Activated CD4-positive, CD25-positive, alpha-beta regulatory T cell treated with anti-CD3 and anti-CD28 coated beads, Interleukin-2, amount 50 U/mL, for 24 hours (primary cell): ENCODE measurements at places on chromosomes 5 and 9.

- ATAC-seq: no peak
These were observed 21.0 kb upstream of the RAB14 start for GRCh38 chr9:121222524-121223171.

DNA sequence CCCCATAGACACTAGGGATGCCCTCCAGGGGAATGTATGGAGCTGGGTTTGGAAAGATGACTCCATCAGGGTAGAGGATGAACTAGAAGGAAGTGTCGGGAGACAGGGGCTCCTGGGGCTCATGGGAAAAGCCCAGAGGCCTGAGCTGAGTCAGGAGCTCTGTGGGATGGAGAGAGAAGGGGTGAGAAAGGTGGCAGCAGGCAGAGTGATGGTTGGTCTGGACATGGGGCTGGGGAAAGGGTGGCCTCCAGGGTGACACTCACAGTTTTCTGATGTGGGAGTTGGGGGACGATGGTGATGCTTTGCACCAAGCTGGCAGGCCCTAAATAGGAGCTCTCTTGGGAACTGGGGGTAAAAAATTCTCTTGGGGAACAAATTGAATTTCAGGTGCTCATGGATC lies 213.5 kb upstream of the MVB12B start:
- ATAC-seq: no peak

DNA sequence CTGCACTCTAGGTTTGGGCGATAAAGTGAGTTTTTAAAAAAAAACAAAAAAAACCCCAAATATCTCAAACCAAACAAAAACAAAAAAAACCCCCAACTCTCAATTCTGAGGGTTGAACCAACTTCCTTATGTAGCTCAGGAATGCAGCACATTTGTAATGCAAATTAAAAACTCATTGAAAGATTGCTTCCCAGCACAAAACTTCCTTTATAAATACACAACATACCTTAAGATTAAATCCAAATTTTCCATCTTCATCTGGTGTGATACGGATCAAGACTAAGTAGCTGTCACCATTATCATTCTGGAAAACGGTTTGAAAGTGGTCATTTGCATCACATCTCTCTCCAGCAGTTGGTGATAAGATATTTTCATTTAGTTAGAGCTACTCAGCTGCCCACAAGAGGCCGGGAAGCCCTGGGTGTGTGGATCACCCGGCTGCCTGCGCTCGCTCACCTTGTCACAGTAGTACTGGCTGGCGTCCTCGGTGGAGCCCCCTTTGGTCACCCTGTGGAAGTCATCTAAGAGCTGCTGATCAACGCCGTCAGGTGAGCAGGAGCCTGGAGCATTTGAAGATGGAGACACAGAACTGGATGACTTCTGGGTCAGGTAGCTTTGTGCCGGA lies 88.2 kb downstream of the PTPN3 start:
- no peak for ATAC-seq

DNA sequence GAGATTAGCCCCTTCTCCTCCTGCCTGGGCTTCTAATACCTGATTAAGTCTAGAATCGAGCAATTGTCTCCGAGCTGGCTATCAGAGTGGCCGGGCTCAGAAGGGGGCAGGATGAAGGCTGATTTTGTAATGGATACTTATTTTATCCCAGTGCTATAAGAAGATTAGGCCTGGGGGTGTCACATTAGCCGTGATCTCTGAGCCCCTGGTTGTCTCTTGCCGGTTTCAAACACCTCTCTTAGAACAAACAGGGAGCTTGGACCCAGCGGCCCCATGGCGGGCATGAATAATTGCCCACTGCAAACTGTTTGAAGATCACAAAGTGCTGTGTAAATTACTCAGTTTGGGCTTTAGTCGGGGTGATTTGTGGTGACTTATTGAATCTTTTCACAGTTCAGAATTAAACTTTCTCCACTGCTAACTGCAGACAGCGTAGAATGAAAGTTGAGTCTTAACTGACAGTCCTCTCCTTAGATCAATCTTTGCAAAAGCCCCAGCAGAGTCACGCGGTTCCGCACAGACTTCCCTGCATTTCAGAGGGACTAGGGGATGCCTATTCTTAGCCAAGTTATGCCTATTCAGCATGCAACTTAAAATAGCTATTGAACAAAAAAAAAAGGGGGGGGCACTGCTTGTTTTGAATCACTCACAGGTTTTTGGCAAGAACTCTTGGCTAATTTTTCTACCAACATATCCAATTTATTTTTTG lies 200.6 kb upstream of the IRX1 start:
- no peak for ATAC-seq

DNA sequence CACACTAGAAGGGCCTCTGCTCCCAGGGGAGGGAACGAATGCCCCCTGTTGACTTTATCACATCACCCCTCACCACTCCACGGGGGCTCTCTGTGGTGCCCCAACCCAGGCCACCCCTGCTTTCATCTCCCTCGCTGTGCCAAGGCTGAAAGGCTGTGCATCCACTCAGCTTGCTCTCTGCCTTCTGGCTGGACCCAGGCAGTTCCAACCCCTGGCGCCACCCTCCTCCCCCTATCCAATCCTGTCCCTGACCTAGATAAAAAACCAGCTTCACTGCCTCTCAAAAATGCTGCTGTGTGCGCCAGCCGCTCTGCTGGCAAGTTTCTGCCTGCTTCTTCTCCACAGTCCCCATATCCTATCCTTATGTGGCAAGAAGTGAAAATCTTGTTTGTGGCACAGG lies 22.4 kb upstream of the CORO2A start:
- no peak for ATAC-seq

DNA sequence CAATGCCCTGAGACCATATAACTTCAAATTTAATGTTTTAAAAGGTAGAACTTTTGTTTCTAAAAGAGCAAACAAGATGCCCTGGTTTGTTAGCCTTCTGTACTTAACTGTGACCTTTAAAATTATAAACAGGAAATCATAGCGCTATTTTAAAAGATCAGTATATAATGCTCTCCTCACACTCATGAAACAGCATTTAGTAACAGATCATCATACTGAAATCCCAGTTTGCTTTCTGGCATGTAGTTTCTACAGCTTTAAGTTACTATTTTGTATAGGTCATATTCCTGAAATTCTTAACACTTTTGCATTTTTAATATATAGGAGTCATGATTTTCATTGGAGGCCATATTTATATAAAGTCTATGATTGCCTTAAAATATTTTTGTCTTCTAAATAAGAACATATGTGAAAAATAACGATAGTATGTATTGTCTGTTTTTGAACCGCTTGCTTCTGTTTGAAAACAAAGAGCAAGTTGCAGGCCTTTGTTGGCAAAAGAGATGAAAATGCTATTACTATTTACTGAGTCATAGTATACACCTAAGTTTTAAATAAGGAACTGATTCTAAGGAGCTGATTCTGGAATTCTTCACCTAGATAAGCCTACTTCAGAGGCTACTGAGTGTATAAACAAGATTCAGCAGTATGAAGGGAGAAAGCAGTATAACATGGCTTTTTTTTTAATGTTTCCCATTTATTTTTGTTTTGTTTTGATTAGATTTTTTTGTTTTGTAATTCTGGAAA lies 20.5 kb downstream of the SRFBP1 start:
- ATAC-seq: no peak

DNA sequence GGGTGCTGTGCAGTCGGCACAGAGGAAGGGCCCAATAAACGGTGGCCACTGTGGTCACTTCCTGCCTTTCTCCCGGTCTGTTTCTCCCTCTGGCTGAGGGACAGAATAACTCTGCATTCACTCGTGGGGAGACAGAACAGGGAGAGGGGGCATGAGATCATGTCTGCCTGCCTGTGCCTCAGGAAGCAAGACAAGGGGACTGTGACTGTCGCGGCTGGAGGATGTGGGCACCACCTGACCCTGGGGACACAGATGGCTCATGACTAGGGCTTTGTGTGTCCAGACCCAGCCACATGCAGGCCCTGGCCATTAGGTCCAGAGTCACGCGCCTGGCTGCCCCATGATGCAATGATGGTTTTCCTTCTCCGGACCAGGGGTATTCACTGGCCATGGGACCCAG lies 5.8 kb downstream of the TRUB2 start:
- ATAC-seq: no peak

GRCh38 chr9:109471475-109472393 lies 26.4 kb downstream of the PTPN3 start:
- no peak for ATAC-seq

DNA sequence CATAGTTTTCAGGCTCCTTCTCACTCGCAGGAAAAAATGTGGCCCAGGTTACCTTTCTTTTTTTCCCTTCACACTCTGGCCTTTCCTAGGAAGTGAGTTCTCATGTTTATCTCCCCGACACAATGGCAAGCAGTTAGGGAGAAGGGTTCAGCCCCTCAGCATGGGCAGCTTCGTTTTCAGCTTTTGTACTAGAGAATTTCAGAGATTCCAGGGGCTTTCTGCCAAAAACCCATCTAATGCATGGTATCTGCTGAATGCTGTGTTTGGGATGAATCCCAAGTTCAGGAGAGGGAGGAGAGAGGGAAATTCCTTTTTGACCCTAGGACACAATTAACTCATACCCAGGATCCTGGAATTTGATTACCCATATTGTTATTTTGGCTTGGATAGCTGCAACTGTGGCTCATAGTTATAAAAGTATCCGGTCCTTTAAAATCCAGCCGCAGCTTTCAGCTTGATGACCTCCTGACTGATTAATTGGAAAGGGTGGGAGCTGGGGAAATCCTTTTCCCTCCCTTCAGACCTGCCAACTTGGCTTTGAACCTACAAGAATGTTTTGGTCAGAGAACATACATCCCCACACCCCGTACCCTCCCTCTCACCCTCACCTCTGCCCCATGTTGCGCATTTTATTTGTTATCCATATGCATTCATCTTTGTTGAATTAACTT lies 78.4 kb downstream of the TMEM252 start:
- no peak for ATAC-seq

- ATAC-seq: no peak
These were observed 542 bp downstream of the GGTA1 start for GRCh38 chr9:121499177-121499426.

DNA sequence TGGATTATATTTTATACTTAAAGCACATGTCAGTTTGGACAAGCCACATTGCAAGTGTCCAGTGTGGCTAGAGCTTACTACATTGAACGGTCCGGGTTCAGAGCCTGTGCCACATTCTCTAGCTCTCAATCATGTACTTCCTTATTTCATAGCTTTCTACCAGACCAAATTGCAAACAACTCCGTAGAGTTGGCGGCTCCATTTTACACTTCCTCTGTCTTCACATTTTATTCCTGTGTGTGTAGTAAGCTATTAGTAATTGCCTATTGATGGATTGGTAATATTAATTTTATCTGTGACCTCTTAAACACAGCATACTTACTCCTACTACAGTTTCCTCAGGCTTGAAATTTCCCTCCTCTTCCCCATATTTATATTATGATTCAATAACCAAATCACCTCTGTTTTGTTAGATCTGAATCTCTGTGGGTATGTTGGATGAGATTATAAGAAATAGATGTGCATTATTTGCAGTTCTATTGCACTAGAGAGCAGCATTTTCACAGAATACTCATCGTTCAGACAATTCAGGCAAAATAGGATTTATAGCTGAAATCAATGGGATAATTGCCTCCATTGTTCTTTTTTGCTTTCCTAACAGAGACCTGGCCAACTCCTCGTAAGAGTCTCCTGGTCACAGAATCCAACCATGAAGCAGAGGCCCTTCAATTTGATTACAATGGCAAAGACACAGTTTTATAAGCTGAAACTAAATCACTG lies 29.0 kb upstream of the C9orf72 start:
- ATAC-seq: no peak

DNA sequence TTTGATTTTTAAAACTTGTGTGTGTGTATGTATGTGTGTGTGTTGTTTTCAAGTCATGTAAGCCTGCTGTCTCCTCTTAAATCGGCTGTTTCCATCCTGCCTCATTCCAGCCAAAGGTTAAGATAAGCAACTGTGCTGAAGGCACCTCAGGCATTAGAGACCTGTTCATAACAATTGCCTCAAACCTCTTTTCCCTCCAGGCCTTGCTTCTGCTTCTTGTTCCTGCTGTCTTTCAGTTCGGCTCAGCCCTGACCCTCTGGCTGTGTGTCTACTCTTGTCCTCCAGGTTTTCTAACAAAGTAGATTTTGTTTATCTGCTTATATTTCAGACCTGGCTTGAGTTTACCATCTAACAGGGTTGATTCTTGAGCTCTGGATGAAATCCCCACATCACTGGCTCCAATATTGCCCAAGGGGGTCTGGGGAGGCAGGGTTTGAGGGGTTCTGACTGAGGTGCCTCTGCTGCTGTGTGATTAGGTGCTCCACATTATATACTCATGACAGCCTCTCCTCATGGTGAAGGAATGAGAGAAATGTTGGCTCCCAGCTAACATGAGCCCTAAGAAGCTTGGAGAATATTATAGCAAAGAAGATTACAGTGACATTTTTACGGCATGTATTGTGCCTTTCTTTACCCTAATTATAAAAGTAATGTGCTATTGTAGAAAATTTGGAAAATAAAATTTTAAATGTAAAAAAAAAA lies 229.7 kb upstream of the PIK3R1 start:
- ATAC-seq: no peak

DNA sequence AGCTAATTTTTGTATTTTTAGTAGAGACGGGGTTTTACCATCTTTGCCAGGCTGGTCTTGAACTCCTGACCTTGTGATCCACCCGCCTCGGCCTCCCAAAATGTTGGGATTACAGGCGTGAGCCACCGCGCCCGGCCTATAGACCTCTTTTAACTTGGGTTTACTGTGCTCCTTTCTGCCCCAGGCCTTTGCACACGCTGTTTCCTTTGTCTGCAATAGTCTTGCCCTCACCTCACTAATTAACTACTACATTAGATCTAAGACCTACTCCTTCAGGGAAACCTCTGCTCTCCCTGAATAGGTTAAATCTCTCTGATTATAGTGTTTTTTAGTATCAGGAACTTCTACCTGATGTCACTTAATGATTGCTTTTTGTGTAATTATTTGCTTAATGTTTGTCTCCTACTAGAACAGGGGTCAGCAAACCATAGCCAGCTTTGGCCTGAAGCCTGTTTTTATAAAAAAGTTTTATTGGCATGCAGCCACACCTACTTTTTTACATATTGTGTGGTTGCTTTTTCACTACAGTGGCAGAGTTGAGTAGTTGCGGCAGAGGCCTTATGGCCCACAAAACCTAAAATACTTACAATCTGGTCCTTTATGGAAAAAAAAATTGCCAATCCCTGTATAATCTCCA lies 31.2 kb upstream of the TLE1 start:
- no peak for ATAC-seq

DNA sequence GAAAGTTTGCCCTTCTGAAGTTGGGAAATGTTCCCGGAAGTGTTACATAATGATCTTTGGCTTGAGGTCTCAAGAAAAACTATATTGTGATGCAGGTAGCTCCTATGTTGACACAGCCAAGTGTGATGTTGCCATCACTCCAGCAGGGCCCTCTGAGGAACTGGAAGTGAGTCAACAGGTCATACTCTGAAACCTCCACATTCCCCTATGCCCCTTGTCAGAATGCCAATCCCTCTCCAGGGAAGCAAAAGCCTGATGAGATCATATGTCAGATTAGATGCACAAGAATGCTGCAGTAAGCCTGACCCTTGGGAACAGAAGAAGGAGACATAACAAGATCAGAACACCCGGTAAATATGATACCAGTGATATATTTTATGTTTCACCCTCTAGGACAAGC lies 66.8 kb upstream of the ITGA2 start:
- no peak for ATAC-seq

DNA sequence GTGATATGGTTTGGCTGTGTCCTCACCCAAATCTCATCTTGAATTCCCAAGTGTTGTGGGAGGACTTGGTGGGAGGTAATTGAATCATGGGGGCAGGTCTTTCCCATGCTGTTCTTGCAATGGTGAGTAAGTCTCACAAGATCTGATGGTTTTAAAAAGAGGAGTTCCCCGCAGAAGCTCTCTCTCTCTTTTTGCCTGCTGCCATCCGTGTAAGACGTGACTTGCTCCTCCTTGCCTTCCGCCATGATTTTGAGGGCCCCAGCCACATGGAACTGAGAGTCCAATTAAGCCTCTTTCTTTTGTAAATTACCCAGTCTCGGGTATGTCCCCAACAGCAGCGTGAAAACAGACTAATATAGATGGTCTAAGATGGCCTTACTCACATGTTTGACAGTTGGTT lies 210.1 kb downstream of the FBXL17 start:
- ATAC-seq: no peak
